Kidney capillary endothelial cell (primary cell): ENCODE measurements at places on chromosomes 13 and 19.

GRCh38 chr19:17338433-17339078, 1.2 kb downstream of the GTPBP3 start:
- DNase-seq: no peak

- DNase-seq: no peak
These were observed 106.4 kb downstream of the FGF14 start for GRCh38 chr13:102295316-102296048.

DNA sequence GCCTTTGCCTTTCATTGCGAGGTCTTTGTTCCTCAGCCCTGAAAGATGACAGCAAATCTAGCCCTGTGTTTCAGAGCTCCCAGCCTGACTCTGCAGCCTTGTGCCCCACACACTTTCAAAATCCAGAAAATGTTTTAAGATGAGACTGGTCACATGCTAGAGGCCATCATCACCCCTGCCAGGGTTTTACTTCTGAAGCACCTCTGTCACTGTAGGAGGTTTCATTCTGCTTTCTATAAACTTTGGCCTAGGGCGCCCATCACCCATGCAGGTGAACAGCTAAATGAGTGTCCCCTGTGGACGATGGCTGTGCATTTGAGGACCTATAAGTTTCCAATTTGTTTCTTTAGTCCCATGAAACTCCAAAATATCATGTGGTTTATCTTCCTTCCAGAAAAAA, 574.2 kb downstream of the MYO16 start:
- no peak for DNase-seq

DNA sequence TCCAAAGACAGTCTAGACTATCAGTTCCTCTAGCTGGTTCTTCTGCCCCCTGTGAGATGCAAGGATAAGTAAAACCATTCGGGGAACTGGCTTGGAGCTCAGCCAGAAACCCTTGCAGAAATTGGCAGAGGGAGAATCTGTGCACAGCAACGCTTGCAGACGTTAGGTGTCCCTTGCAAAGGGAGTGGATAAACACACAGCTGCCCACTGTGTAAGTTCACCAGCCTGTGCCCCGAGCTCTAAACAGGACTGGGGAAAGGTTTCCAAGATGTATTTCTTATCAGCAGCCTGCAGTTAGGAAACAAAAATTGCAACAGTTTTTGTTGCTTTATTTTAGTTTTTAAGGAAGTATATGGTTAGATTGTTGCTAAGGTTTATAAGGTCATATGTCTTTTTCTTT, 19.0 kb upstream of the ADGRE1 start:
- DNase-seq: no peak

- no peak for DNase-seq
These were observed 25.3 kb upstream of the FBXO27 start for GRCh38 chr19:39057615-39058014.

DNA sequence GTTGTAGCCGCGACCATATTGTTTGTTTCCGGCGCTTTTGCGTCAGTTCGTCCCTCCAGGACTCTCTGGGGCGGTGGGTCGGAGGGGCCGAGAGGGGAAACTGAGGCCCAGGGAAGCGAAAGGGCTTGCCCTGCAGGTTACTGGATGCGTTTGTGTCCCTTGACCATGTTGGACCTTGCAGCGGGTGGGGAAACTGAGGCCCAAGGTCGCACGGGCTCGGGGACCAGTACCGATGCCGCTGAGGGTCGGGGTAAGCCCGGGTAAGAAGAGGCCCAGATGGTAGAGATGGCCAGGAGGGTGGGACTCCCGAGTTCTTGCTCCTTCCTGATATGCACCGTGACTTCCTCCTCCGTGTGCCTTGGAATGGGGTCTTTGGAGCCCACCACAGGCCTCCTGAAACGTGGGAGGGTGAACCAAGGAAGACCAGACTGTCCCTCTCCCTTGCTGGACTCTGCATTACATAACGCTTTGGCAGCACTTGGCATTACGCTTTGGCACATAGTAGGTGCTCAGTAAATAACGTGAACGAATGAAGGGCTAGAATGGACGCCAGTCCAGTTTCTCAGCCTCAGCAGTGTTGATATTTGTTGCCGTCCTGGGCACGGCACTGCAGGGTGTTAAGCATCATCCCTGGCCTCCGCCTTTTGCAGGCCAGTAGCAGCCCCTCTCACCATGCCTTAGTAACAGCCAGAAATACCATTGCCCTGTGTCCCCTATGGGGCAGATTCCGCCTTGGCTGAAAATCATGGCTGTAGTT, 743 bp downstream of the CHAF1A start:
- DNase-seq: no peak

DNA sequence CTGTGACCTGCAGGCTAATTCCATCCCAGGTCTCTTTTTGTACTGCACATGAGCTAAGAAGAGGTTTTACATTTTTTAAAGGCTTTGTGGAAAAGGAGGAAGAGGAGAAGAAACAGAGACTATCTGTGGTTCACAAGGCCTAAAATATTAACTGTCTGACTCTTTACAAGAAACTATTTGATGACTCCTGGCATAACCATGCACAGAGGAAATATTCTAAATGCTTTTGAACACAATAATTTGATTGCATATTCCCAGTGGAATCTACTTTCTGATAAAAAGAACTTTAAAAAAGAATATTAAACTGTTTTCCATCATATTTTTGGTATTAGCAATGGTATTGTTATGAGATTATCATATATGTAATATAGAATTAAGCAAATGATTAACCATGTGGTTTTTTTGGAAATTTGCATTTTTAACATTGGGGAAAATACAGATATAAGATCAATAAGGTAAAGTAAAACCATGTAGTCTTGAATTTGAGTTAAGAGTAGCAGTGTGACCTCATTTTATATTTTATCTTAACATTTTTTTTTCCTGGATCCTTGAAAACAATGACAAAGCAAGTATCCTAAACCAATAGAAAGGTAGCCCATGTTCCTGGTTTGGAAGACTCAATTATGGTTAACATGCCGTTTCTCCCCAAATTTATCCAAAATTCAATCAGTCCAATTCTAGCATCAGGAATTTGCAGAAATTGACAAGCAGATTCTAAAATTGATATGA, 251.0 kb downstream of the UQCRFS1 start:
- DNase-seq: no peak

DNA sequence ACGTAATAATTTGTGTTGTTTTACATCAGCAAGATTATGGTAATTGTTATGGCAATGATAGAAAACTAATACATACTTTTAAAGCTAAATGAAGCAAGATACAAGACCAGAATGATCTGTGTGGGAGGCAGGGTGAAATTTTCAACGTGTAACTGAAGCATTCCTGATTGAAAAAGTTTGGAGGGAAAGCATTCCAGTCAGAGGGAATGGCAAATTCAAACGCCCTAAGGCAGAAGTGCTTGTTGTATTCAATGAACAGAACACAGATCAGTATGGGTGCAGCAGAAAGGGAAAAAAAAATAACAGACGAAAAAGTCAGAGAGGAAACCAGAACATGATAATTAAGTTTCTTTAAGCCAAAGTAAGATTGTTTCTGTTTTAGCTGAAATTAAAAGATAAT, 928.5 kb upstream of the SLITRK1 start:
- no peak for DNase-seq

DNA sequence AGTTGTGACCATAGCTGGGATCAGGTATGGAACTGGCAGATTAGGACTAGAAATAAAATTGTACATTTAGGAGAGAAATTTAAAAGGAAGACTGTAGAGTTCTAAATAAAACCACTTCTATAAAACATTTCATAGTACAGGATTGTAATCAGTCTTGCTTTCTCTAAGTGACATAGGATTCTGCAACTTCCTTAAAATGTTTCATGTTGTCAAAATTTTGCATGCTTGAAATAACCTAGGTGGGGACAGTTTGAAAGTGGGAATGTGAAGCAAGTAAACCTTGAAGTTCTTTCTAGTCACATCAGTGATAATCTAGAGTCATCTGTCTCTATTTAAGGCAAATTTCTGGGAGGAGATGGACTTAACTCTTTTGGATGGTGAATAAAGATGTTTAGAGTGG, 6.7 kb downstream of the TM9SF2 start:
- DNase-seq: no peak

- no peak for DNase-seq
These were observed 249.8 kb downstream of the DCLK1 start for GRCh38 chr13:35881360-35881759.

DNA sequence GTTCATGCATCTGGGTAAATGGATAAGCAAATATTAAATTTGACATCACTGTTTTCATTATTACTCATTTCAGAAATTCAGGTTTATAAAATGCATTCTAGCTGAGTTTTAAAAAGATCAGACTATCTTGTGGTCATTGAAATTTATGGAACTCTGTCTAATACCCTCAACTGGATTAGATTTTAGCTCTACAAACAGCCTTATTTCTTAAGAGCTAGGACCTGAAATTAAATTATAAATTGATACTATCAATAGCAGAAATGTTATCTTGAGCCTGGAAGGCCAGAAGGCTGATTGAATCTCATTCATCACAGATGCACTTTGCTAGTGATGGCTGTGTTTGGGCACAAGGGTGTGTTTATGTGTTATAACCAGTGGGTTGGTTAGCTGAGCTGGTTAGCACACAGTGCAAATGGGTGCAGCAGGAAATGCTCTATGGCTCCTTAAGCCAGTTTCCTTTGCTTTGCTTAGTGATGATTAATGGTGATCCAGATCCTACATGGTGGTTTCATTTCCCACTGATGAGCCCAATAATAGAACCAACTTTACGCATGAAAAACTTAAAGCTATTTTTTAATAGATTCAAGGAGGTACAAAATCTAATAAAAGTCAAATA, 310.8 kb upstream of the KLF12 start:
- peak; percentile 32 for DNase-seq

GRCh38 chr19:38255383-38256014, 675 bp downstream of the PPP1R14A start:
- no peak for DNase-seq

DNA sequence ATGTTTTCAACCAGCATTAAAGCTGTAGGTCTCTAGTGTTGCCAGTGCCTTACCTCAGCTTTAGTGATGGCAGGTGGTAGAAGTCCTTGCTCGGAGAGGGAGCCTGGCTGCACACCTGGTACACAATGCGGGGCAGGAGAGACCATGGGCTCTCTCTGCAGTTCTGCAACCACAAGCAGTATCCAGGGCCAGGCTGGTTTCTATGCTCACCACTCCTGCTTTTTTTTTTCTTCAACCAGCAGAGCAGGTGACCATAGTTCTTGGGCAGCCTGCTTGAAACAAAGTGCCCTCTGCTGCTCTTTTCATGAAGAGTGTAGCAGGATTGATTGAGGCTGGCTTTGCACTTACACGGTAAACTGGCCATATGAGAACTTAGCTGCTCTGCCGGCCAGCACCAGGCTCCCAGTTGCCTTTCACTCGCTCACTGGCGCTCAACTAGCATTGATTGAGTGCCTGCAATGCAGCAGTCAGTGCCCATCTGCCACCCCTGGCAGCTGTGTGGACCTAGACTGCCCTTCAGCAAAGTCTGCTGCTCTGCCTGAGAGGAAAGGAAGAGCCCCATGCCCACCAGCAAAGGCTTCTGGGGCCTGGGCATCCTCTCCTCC, 4.4 kb upstream of the CHAMP1 start:
- no peak for DNase-seq

DNA sequence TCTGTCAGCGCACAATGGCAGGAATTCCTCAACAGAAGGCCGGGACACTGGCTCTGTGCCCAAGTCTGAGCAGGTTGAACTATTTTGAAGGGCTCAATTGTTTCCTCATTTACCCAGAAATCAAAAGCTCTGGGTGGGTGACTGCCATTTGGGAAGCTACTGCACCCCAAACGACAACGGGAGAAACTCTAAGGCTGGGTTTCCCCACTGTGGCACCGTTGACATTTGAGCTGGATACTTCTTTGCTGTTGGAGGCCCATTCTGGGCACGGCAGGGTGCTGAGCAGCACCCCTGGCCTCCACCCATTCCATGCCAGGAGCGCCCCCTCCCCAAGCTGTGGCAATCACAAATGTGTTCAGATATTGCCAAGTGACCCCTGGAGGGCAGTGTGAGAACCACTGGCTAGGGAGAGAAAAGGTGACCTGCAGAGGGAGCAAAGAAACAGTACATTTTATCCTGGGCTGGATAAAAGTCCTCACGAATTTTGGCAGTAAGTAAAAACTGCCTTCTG, 62.5 kb downstream of the RFX2 start:
- no peak for DNase-seq

GRCh38 chr19:30011051-30011578, 69.1 kb downstream of the URI1 start:
- no peak for DNase-seq

DNA sequence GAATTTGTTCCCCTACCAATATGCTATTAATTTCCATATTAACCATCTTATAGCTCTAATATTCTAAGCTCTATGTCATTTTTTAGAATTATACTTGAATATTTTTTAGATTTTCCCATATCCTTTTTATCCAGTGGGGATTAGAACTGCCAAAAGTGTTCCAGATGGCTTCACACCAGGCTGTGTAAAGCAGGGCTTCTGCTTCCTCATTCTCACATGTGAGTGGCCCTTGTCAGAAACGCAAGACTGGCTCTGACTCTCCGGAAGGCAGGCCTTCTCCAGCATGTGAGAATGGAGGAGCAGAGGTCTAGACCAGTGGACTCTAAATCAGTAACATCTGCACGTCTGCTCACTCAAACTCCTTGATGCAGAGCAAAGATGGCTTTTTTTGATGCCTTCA, 650.1 kb downstream of the FGF9 start:
- DNase-seq: no peak

DNA sequence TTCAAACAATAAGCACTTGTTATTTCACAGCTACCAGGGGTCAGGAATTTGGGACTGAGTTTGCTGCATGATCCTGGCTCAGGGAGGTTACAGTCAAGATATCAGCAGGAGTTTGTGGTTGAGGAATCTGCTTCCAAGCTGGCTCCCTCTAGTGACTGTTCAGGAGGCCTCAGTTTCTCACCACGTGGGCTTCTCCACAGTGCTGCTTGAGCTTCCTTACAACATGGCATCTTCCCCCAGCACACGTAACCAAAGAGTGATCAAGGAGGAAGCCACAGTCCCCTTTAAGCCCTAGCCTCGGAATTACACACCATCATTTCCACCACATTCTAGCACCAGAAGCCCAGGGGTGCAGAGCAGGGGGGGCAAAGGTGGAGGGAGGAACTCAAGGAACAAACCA, 28.8 kb downstream of the CELF5 start:
- no peak for DNase-seq
